ENCODE measurements at places on chromosomes 1 and 21.
A peak's percentile ranks its signal among the peaks of the same experiment; 100 is the strongest.

DNA sequence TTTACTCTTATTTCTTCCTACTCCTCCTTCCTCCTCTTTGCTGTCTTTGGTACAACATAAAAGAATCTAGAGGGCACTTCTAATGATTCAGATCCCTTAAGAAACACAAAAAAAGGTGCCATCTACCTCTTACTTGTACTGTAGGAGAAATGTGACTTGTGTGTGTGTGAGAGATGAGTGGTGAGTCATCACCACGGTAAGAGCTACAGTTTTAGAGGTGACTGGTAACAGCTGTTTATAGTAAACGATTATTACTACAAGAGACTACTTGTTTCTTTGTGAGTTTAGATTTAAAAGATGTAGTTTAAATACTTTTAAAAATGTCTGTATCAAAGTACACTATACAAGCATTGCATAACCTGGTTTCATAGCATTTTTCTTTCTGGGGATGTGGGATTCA is 40.4 kb downstream of the SLC35D1 start:
- DNase-seq, result no peak

DNA sequence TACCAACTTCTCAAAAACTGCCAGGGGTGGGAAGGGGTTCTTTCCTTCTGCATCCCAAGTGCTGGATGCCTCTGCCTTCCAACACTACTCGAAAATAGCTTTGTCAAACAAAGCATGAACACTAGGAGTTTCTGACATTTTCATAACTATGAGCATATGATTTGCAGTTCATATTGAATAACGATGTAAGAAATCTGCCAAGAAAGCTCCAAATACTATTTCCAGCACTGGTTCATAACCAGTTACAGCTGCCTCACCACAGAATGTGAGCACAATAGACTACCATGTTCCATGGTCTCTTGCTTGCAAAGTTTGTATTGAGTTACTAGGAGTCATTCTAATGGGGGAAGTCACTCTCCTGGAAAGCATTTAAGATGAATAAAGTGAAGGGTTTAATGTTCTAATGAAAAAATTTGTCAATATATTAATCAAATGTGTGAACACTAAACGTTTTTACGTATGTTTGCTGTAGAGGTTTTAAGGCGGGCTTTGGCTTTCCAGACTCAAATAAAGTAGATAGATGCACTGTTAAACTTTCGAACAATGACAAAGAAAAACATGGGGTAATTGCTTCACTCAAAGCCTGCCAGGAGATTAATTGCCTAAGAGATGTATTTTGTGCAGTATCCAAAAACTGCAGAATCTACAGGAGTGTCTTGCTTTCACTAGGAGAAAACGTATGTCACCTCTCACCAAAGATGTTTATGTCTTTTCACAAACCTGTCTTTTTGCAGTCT is 78.6 kb upstream of the UBE2U start:
- DNase-seq, result no peak

DNA sequence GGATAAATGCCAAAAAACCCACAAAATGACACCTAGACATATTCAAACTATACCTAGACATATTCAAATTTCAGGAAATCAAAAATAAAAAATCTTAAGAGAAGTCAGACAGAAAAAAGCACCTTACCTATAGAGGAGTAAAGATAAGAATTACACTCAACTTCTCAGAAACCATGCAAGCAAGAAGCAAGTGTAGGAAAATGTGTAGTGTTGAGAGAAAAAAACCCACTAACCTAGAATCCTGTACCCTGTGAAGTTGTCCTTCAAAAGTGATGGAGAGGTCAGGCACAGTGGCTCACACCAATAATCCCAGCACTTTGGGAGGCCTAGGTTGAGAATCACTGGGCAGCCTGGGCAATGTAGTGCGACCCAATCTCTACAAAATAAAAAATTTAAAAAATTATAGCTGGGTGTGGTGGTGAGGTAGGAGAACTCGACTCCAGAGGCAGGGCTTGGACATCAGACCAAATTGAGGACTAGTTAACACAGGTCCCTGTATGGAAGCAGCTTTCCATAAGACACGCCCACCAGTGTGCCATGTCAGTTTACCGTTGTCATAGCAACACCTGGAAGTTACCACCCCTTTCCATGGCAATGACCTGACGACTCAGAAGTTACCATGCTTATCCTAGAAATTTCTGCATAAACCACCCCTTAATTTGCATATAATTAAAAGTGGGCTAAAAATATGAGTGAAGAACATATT is 20.7 kb downstream of the PDIK1L start:
- no peak for DNase-seq

DNA sequence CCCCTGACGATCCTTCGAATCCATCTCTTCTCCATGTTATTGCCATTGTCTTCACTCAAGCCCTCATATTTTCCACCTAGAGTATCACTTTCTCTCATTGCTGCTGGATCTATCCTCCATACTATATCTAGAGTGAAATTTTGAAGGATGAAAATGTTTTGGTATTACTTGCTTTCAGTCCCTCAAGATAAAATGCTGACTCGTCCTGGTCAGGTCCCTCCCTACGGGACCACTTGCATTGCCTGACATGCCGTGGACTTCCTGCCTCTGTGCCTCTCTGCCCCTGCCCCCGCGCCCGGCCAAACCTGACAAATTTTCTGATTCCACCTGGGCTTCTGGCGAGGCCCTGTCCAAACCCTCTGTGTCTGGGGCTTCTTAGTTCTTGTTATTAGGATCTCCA is 23.6 kb downstream of the SPATA46 start:
- no peak for DNase-seq

DNA sequence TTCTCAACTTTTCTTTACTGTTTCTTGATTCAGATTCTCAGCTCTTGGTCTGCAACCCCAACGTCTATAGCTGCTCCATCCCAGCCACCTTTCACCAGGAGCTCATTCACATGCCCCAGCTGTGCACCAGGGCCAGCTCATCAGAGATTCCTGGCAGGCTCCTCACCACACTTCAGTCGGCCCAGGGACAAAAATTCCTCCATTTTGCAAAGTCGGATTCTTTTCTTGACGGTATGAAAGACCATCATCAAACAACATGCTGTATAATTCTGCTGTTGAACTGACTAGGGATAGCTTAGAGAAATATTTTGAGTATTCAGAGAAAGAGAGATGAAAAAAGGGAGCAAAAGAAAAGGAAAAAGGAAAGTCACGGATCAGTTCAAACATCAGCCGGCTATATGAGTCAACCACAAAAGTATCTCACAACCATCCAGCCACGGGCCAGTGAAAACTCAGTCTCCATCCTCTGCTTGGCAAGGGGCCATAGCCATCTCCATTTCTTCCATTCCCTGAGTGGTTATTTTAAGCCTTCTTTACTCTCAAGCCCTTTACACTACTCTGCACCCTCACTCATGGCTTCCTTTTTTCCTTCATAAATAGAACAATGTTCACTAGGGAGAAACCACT is 14.1 kb downstream of the DNASE2B start:
- DNase-seq, result no peak

DNA sequence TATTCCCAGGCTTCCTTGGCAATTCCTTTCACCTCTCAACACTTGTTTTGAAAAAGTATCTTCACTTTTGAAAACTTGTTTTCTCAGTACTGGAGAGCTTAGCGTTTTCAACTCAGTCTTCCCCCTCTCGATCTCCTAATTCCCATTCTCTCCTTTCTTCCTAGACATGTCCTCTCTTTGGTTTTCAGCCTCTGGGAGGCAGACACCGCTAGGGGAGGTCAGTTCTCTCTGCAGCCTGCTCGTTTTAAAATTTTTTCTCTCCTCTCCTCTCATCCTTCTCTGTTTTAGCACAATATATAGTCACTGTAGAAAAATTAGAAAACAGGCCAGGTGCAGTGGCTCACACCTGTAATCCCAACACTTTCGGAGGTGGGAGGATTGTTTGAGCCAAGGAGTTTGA is 12.6 kb upstream of the RHEX start:
- no peak for DNase-seq

- DNase-seq, result no peak
Observed at GRCh38 chr1:182625719-182626504, 21.7 kb upstream of the RGS16 start.

DNA sequence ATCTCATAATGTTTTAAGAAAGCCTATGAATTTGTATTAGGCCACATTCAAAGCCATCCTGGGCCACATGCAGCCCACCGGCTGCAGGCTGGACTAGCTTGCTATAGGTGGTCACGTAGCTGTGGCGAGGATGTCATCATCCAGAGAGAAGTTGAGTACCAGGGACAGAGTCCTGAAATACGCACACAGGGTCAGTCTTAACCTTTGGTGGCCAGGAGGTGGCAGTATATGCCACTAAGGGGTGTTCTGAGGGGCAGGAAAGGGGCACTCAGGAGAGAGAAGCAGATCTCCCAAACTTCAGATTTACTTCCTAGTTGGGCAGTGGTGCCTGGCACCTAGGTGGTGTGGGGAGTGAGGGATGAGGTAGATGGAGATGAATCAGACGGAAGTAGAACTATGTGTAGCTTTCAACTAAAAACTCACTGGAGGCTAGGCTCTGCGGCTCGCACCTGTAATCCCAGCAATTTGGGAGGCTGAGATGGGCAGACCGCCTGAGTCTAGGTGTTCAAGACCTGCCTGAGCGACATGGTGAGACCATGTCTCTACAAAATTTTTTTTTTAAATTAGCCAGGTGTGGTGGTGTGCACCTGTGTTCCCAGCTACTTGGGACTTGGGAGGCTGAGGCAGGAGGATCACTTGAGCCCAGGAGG is 16.3 kb upstream of the CDK18 start:
- peak; percentile 49 for DNase-seq

GRCh38 chr1:184854036-184854435 is 99.4 kb upstream of the EDEM3 start:
- no peak for DNase-seq

DNA sequence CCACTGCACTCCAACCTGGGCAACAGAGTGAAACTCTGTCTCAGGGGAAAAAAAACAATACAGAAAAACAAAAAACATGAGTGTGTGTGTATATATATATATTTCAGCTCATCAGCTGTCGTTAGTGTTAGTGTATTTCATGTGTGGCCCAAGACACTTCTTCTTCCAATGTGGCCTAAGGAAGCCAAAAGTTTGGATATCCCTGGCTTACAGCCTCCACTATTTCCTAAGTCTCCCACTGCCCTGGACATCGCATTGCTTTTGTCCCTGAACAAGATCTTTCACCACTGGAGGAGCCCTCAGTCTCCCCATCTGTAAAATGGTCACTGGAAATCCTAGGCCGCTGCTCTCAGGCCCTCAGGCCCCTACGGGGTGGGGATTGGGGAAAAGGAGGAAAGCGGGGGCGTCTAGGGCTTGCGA is 391 bp upstream of the LDLRAP1 start:
- DNase-seq, result no peak

- no peak for DNase-seq
Observed at GRCh38 chr1:108075055-108075454, 110.1 kb upstream of the VAV3 start.

GRCh38 chr1:41435570-41436178 is 48.8 kb downstream of the EDN2 start:
- peak; percentile 26 for DNase-seq

- DNase-seq, result no peak
Observed at GRCh38 chr1:214899908-214900460, 182.6 kb upstream of the KCNK2 start.

- peak; percentile 90 for DNase-seq
Observed at GRCh38 chr21:45136927-45137611, 62.7 kb downstream of the ADARB1 start.

- DNase-seq, result no peak
Observed at GRCh38 chr1:7529917-7530316, 241.2 kb upstream of the VAMP3 start.

DNA sequence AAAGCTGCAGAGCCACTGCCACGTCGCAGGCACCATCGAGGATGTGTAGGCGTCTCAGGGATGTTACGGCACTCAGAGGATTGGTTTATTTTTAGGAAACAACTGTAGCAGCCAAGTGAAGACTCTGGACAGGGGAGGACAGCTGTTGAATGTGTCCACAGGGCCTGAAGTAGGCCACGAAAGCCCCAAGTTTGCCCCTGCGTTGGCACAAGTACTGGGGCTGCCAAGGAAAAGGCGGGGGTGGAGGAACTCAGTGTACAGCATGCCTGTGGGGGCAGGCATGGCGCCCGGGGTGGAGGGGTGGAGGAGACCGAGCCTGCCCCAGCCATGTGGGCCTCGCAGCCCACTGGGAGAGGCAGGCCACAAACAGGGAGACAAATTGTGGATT is 89.7 kb downstream of the ADARB1 start:
- DNase-seq, result no peak

GRCh38 chr1:18480315-18481189 is at the start of gene KLHDC7A:
Gene KLHDC7A, plus strand, starts transcription at chr1:18480930. Its CDS starts 52 bp downstream, at chr1:18480982.
- DNase-seq, result no peak

GRCh38 chr1:66266756-66267155 is 267.2 kb upstream of the SGIP1 start:
- no peak for DNase-seq

DNA sequence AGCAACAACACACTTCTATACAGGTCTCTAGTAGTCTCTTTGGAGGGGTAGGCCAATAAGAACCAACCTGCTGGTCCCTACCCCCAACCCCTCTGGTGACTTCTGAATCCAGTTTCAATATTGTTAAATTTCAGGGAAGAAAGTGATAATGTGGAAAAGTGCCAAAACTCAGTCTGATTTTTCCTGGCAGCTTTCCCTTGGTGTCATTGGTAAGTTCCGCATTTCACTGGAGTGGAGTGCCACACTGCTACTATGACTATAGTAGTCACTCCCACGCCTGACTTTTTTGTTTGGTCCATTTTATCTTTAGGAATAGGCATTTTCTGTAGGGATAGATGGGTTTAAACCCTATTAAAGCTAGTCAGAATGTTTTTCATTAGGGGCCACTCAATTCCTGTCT is 5.7 kb upstream of the ARID1A start:
- DNase-seq, result no peak

DNA sequence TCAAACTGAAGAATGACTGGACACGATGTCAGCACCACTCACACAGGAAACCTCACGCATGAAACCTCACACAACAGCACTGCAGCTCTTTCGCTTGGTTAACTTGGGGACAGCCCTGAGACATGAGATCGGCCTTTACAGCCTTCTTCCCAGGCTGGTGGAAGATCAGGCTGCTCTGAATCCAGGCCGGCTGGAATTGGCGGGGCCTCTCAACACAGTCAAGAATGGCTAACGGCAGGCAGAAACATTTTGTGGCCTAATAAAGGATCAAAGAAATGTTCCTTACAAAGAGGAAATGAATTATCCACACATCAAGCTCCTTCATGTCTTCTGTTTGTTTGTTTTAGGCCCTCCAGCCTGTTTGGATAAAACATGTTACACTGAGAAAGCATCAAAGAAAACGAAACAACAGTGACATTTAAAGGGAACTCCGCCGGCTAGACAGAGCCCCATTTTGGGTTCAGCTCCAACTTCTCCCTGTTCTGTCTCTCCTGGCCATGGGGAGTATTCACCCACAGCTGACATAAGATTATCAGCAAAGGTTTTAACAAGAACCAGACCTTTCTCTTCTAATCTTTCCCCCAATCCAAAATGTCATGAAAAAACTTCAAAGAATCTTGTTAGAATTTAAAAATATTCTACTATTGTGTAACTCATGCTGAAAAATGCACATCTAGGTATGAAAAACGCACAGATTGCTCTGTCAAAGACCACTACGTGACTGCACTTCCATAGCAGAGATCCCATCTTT is 131.2 kb downstream of the SLC45A1 start:
- DNase-seq, result no peak

GRCh38 chr1:28437264-28437923 is 67.9 kb downstream of the PHACTR4 start:
- DNase-seq, result no peak

- no peak for DNase-seq
Observed at GRCh38 chr1:21042929-21043605, 133.6 kb downstream of the EIF4G3 start.

- DNase-seq, result no peak
Observed at GRCh38 chr1:11617314-11617713, 36.9 kb downstream of the FBXO2 start.

GRCh38 chr1:216330262-216330661 is 93.0 kb downstream of the USH2A start:
- no peak for DNase-seq
